ENCODE measurements at places on chromosomes 7 and 10. TPM values are rescaled to one million over a fixed set of nuclear protein-coding genes. Genes with fewer than 3 reads are reported as not detected.

- H3K27ac ChIP-seq = peak overlapping the region; percentile 12
- H3K4me3 ChIP-seq = no peak overlapping the region
- H3K4me1 ChIP-seq = peaks cover 72% of the 10 kb centered on the region
- no peaks in the 10 kb centered on the region for H3K27me3 ChIP-seq
These were observed 49.6 kb downstream of the HIPK2 start for GRCh38 chr7:139728203-139728602.

DNA sequence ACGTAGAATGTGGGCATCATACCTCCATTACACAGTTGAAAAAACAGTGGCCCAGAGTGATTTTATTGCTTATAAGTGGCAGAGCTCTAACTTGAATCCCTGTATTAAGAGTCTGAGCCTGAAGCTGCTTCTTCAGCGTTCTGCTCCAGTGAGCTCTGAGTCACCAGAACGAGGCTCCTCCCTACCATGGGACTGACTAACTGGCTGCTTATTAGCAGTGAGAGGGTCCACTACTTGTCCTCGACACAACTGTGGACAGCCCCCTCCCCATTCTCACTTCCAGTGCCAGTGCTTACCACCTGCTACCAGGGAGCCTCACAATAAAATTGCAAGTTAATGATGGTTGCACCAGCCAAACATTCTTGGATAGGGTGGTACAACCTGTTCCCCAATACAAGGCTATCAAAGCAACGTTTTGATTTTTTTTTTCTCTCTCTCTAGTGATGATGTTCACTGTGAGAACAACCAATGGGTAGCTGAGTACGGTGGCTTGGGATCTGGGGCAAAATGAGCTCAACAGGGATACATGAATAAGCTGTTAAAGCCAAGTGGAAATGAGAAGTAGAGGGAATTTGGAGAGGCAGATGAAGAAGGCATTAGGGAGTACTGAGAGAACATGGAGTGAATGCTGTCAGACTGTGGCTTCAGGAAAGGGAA, 2.7 kb upstream of the NRG3 start:
- H3K27me3 ChIP-seq = peaks cover 10% of the 10 kb centered on the region
- H3K4me1 ChIP-seq = peaks cover 7% of the 10 kb centered on the region
- H3K4me3 ChIP-seq = no peak overlapping the region

GRCh38 chr10:46006219-46006618, 24.2 kb downstream of the NCOA4 start:
- peaks cover 14% of the 10 kb centered on the region for H3K36me3 ChIP-seq
- no peak for DNase-seq
- H3K27ac ChIP-seq = no peak overlapping the region

- H3K27me3 ChIP-seq = no peaks in the 10 kb centered on the region
- H3K27ac ChIP-seq = no peak overlapping the region
- no peak overlapping the region for H3K4me3 ChIP-seq
These were observed 67.0 kb downstream of the OSBPL3 start for GRCh38 chr7:24912874-24913514.

GRCh38 chr7:135925210-135925609, 51.9 kb downstream of the MTPN start:
- no peak overlapping the region for H3K27ac ChIP-seq
- H3K4me1 ChIP-seq = no peaks in the 10 kb centered on the region
- H3K36me3 ChIP-seq = peaks cover 6% of the 10 kb centered on the region
- no peaks in the 10 kb centered on the region for H3K27me3 ChIP-seq
- DNase-seq = no peak
- no peak overlapping the region for H3K4me3 ChIP-seq

DNA sequence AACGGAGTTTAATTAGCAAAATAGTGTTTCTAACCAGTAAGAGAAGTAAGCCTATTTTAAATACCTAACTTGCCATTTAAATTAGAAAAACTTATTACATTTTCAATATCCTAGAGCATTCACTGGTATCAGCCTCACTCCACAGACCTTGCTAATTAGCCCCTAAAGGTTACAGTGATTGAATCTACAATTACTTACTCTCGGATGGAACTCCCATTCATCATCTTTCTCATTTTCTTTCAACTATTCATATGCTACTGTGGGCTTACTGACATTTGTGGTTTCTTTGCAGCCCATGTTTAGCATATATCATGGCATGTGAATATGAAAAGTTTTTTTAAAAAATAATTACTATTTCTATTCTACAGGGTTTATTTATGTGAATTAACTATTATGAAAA, 86.4 kb downstream of the GPR37 start:
- no peak overlapping the region for H3K4me3 ChIP-seq
- no peaks in the 10 kb centered on the region for H3K27me3 ChIP-seq
- no peak for DNase-seq
- H3K4me1 ChIP-seq = no peaks in the 10 kb centered on the region
- H3K36me3 ChIP-seq = no peaks in the 10 kb centered on the region
- no peak overlapping the region for H3K27ac ChIP-seq

Gene PRSS2
- total RNA-seq = not detected

DNA sequence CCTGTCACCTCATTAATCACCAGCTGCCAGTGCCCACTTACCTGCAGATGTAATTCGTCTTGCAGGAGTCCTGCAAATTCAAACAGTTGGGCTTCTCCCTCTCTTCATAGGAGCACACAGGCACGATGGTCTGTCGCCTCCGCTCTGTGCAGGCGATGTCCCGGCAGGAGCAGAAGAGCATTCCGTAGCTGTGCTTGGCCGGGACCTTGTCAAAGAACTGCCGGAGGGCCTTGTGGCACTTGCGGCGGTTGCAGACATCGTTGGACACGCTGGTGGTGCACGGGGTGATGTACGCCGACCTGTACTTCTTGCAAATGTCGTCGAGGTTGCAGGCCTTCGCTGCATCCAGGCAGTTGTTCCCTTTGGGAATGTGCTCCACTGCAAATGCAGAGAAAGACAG, 147.8 kb downstream of the GFRA1 start:
- H3K4me3 ChIP-seq = no peak overlapping the region
- H3K36me3 ChIP-seq = peaks cover 10% of the 10 kb centered on the region
- no peaks in the 10 kb centered on the region for H3K27me3 ChIP-seq
- no peaks in the 10 kb centered on the region for H3K4me1 ChIP-seq
- DNase-seq = no peak
- no peak overlapping the region for H3K27ac ChIP-seq

Gene TFEC
- total RNA-seq = 3.1 TPM

Gene MACROH2A2
- total RNA-seq = 3.3 TPM

Gene AUTS2
- 4.9 TPM for total RNA-seq

Gene TRIM73
- 0.84 TPM for total RNA-seq

Gene ADARB2
- 0.59 TPM for total RNA-seq

DNA sequence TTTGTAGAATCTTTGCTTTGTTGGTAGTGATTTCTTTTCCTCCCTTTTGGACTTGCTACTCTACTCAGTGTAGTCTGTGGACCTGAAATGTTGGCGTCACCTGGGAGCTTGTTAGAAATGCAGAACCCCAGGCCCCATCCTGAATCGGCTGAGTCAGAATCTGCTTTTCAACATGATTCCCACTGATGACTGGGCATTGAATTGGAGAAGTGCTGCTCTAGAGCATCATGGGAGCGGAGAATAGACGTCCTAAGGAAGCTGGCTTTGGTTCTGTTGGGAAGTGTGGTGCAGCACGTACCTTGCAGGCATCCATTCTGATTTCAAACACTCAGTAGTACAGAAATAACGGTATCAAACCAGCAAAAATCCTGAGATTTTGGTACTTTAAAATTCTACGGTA, 54.7 kb downstream of the RBM33 start:
- peaks cover 2% of the 10 kb centered on the region for H3K4me1 ChIP-seq
- DNase-seq = no peak
- peaks cover 26% of the 10 kb centered on the region for H3K36me3 ChIP-seq
- H3K27ac ChIP-seq = no peak overlapping the region
- no peak overlapping the region for H3K4me3 ChIP-seq

DNA sequence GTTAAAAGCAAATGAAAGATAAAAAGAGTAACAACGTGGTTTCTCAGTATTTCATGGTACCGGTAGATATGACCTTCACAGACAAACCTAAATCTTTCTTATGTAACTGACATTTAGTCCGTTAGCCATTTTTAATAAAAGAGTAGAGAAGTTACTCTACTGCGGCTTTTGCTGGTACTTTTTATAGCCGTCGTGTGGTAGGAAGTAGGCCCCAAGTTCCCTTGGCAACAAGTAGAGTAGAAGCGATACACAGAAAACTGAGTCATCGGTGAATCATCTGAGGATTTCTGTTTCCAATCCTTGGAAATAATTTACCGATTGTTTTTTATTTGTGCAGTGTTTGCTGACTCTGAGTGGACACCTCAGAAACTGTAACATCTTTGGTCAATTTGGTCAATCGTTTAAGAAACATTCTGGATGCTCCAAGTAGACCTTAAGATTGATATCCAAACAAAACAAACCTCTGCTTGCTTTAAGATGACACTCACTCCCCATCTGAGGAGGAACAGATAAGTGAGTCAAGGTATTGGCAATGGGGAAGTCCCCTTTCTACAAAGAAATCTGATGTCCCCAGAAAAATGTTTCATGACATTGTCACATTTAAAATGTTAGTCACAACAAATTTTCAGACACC, 63.9 kb upstream of the AHR start:
- H3K27ac ChIP-seq = no peak overlapping the region
- H3K4me3 ChIP-seq = no peak overlapping the region
- peaks cover 6% of the 10 kb centered on the region for H3K4me1 ChIP-seq
- no peaks in the 10 kb centered on the region for H3K36me3 ChIP-seq
- DNase-seq = no peak

Gene SAMD9L
- 5.2 TPM for total RNA-seq

Gene FANK1
- total RNA-seq = not detected

Measured in liver (tissue), 10 donors.